Gastroesophageal sphincter (tissue), 4 donors: ENCODE measurements at places on chromosomes 12 and 14.

DNA sequence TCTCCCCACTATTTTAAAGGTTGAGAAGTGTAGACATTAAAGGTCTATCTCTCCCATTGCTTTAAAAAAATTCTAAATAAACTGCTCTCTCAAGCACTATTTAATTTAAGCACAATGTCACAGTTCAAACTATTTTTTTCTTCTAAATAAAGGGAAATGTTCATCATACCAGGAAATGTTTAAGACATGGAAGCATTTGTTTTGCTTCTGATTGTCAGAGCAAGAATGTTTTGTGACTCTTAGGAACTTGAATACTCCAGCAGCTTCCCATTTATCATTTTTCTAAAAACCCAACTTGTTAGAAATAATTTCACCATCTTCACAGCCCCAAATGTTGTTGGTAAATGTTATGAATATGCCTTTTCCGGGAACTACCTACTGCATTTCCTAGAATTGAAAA lies 121.8 kb upstream of the NTF3 start:
- ATAC-seq = no peak

- ATAC-seq = no peak
These were observed 19.4 kb upstream of the GNPTAB start for GRCh38 chr12:101850199-101850598.

GRCh38 chr12:66188584-66189485 lies at the start of gene IRAK3:
TSS of gene IRAK3 (plus strand) at chr12:66189214. CDS start at chr12:66189300, 86 bp downstream.
- peak; percentile 95 for ATAC-seq

GRCh38 chr12:114555451-114555850 lies 128.5 kb downstream of the TBX3 start:
- ATAC-seq = no peak

- no peak for ATAC-seq
These were observed 3.7 kb downstream of the ANKRD13A start for GRCh38 chr12:110002676-110003515.
